Mammary epithelial cell (primary cell): ENCODE measurements at places on chromosomes 2 and 18.
A peak's percentile ranks its signal among the peaks of the same experiment; 100 is the strongest.

DNA sequence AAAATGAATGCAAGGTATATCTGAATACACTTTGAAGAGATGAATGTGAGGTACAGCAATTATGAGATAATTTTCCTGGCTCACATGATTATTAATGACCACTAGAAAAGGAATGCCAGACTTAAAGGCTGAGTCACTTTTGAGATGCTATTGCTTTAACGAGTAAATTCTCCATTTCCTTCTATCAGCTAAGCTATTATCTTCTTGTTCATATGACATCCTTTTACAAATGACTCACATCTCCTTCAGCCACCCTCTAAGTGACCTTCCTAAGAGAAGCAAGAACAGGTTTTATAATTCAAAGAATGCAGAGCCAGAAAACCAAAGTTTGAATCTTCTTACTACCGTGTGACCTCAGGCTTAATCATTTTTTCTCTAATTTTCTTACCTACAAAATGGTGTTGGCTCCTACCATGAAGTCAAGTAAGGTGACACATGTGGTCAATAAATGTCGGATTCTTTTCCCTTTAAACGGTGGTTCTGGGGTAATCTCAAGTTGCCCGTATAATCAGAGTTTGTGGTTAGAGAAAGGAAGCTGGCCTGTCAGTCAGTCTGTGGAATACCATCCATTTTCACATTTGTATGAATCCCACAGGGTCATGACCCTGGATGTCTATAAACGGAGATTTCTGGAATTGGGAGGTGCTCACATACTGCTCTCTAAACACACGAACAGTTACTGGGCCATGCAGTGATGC lies 184.0 kb upstream of the PID1 start:
- peak; percentile 81 for DNase-seq

DNA sequence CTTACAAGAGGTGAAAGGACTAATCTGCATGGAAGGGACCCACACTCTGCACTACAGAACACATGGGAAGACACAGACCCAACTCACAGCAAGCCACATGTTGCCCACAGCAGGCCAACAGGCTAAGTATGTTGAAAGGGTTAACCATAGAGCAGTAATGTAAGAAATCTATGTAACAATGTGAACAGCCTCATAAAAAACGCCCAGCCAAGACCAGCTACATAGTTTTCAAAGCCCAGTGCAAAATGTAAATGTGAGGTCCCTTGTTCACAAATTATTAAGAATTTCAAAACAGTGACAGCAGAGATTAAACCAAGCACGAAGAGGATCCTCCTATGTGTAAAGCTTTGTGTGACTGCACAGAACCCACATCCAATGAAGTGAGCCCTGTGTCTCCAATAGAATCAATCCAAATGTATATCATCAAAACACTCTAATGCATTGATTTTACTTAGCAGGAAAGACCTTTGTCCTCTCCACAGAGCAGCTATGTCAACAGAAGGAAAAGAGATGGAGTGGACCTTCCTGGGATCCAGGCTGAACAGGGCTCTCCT lies 210.1 kb downstream of the AGPS start:
- DNase-seq: no peak

- peak; percentile 63 for DNase-seq
Observed at GRCh38 chr18:9971313-9971920, 57.6 kb downstream of the VAPA start.

- DNase-seq: no peak
Observed at GRCh38 chr2:206255003-206255402, 19.5 kb upstream of the ZDBF2 start.
